A549 treated with CpdA at 1 μM for 4 hours (cell line): ENCODE measurements at places on chromosomes 1 and 21. TPM values are rescaled to one million over a fixed set of nuclear protein-coding genes. Genes with fewer than 3 reads are reported as not detected.

Gene CHML
- 7.4 to 10.2 TPM (median 8.7 TPM) in 5 replicates for total RNA-seq

Gene OR6K3
- total RNA-seq = not detected in 5 replicates

Gene C1orf167
- 0.08 TPM in 1 of 5 replicates, not detected in the others for total RNA-seq

Gene SMIM1
- 0.47 to 1.9 TPM (median 1.2 TPM) in 4 of 5 replicates, not detected in the other for total RNA-seq

Gene KIAA1614
- 0.38 to 1.2 TPM (median 0.97 TPM) in 5 replicates for total RNA-seq

Gene ZC3H12A
- total RNA-seq = 12.9 to 20.1 TPM (median 16.6 TPM) in 5 replicates

Gene NCAM2
- not detected in 5 replicates for total RNA-seq

Gene TNNI3K
- total RNA-seq = not detected in 5 replicates

Gene FAM229A
- total RNA-seq = 2.9 to 5.4 TPM (median 3.8 TPM) in 5 replicates

Gene SYCP1
- not detected in 5 replicates for total RNA-seq

Gene TBCE
- 39.5 to 51.2 TPM (median 42.7 TPM) in 5 replicates for total RNA-seq

Gene FNDC10
- 4.7 to 8.5 TPM (median 8.1 TPM) in 5 replicates for total RNA-seq

Gene ADGRL2
- total RNA-seq = 10.2 to 15.4 TPM (median 12.9 TPM) in 5 replicates

Gene FAM43B
- total RNA-seq = 3.6 to 6.6 TPM (median 5.7 TPM) in 5 replicates

Gene OR6P1
- total RNA-seq = not detected in 5 replicates

Gene RUNX3
- 5.5 to 7.3 TPM (median 6.2 TPM) in 5 replicates for total RNA-seq

Gene CD53
- total RNA-seq = 0.05 TPM in 1 of 5 replicates, not detected in the others

Gene ZBTB8B
- total RNA-seq = under 0.01 to 0.01 TPM (median 0.01 TPM) in 4 of 5 replicates, not detected in the other

Gene FOXO6
- total RNA-seq = 0.29 to 0.82 TPM (median 0.64 TPM) in 5 replicates

Gene BEST4
- 0.29 to 0.44 TPM (median 0.30 TPM) in 5 replicates for total RNA-seq

Gene CD52
- total RNA-seq = not detected in 5 replicates

Gene WNT3A
- total RNA-seq = 0.02 to 0.06 TPM (median 0.05 TPM) in 3 of 5 replicates, not detected in the others

Gene GSTM1
- not detected in 5 replicates for total RNA-seq

Gene LMOD1
- not detected in 5 replicates for total RNA-seq

Gene SRM
- 139 to 226 TPM (median 216 TPM) in 5 replicates for total RNA-seq

Gene NHLH1
- total RNA-seq = 0.10 to 0.78 TPM (median 0.48 TPM) in 5 replicates

Gene IVL
- 0.03 TPM in 1 of 5 replicates, not detected in the others for total RNA-seq

Gene FCRL2
- total RNA-seq = not detected in 5 replicates

Gene DPH5
- total RNA-seq = 27.1 to 39.6 TPM (median 36.2 TPM) in 5 replicates

Gene BRDT
- not detected in 5 replicates for total RNA-seq

Gene NBPF15
- 17.7 to 24.7 TPM (median 20.8 TPM) in 5 replicates for total RNA-seq

Gene TBX19
- 0.49 to 0.96 TPM (median 0.87 TPM) in 5 replicates for total RNA-seq

Gene ITGB2
- total RNA-seq = 0.66 to 1.3 TPM (median 0.76 TPM) in 5 replicates

Gene CYP4B1
- total RNA-seq = not detected in 5 replicates

Gene RYR2
- total RNA-seq = 0.01 to 0.06 TPM (median 0.02 TPM) in 3 of 5 replicates, not detected in the others

Gene RNF220
- total RNA-seq = 55.1 to 68.6 TPM (median 58.1 TPM) in 5 replicates

Gene BMP8B
- total RNA-seq = 3.1 to 4.3 TPM (median 4.1 TPM) in 5 replicates

Gene ZBTB21
- 4.8 to 7.4 TPM (median 5.6 TPM) in 5 replicates for total RNA-seq

Gene KRTAP19-1
- total RNA-seq = not detected in 5 replicates

Gene CFHR1
- total RNA-seq = 0.16 to 0.40 TPM (median 0.22 TPM) in 4 of 5 replicates, not detected in the other

Gene RNU1-3
- total RNA-seq = not detected in 5 replicates

Gene AGO4
- total RNA-seq = 3.1 to 4.5 TPM (median 4.2 TPM) in 5 replicates

Gene FAM72C
- 5.6 to 7.2 TPM (median 6.4 TPM) in 5 replicates for total RNA-seq

Gene CLSTN1
- 61.4 to 73.9 TPM (median 65.5 TPM) in 5 replicates for total RNA-seq

Gene FLG2
- not detected in 5 replicates for total RNA-seq

Gene DNASE2B
- total RNA-seq = not detected in 5 replicates

Gene MAP1LC3C
- total RNA-seq = 0.15 to 0.44 TPM (median 0.20 TPM) in 3 of 5 replicates, not detected in the others

Gene TAL1
- total RNA-seq = not detected in 5 replicates

Gene GNB1
- total RNA-seq = 175 to 210 TPM (median 192 TPM) in 5 replicates

Gene BATF3
- total RNA-seq = 20.8 to 32.0 TPM (median 31.4 TPM) in 5 replicates

Gene GNAT2
- 0.06 to 0.54 TPM in 2 of 5 replicates, not detected in the others for total RNA-seq

Gene TRABD2B
- total RNA-seq = 0.20 to 0.34 TPM (median 0.27 TPM) in 5 replicates

Gene KCNJ15
- total RNA-seq = 0.12 to 0.50 TPM (median 0.26 TPM) in 5 replicates

Gene GRHL3
- 0.50 to 0.66 TPM (median 0.54 TPM) in 5 replicates for total RNA-seq

Gene FAM3B
- total RNA-seq = 0.03 TPM in 1 of 5 replicates, not detected in the others

Gene HPCAL4
- total RNA-seq = 0.24 to 0.41 TPM (median 0.29 TPM) in 5 replicates
